Activated naive CD8-positive, alpha-beta T cell treated with anti-CD3 and anti-CD28 coated beads for 36 hours (primary cell): ENCODE measurements at places on chromosomes 4 and X. TPM values are rescaled to one million over a fixed set of nuclear protein-coding genes. Genes with fewer than 3 reads are reported as not detected.

DNA sequence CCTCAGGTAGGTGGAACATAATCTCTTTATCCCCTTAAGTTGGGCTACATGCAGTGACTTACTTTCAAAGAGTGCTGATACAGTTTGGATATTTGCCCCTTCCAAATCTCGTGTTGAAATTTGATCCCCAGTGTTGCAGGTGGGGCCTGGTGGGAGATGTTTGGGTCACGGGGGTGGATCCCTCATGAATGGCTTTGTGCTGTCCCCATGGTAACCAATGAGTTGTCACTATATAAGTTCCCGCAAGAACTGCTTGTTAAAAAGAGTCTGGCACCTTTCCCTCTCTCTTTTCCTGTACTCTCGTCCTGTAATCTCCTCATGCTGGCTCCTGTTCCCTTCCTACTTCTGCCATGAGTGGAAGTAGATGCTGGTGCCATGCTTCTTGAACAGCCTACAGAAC, 71.3 kb downstream of the GLRA3 start:
- no peaks in the 10 kb centered on the region for H3K4me1 ChIP-seq
- no peak for DNase-seq
- H3K27me3 ChIP-seq: peaks cover 3% of the 10 kb centered on the region
- H3K4me3 ChIP-seq: no peak overlapping the region
- no peak overlapping the region for H3K27ac ChIP-seq

DNA sequence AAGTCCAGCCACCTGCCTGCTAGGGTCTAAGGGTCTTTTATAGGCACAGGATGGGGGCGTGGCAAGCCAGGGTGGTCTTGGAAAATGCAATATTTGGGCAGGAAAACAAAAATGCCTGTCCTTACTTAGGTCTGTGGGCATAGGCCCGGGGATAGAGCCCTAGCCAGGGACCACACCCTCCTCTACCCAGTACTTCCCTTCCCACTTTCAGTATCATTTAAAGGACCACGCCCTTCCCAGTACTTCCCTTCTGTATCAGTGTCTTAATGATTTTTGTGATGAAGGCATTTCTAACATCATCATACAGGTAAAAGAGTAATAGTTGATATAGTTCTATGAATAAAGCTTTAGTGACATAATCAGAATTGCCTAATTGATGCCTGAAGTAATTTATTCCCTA, 11.4 kb downstream of the BANK1 start:
- peaks cover 9% of the 10 kb centered on the region for H3K27me3 ChIP-seq
- H3K27ac ChIP-seq: no peak overlapping the region
- H3K4me3 ChIP-seq: no peak overlapping the region
- DNase-seq: no peak

DNA sequence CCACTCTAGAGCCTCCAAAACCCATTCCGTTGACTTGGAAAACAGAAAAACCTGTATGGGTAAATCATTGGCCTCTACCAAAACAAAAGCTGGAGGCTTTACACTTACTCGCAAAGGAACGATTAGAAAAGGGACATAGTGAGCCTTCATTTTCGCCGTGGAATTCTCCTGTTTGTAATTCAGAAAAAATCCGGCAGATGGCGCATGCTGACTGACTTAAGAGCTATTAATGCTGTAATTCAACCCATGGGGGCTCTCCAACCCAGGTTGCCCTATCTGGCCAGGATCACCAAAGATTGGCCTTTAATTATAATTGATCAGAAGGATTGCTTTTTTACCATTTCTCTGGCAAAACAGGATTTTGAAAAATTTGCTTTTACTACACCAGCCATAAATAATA, 60.8 kb downstream of the ZNF732 start:
- no peak overlapping the region for H3K27ac ChIP-seq
- H3K4me3 ChIP-seq: no peak overlapping the region
- peaks cover 9% of the 10 kb centered on the region for H3K36me3 ChIP-seq
- peaks cover 4% of the 10 kb centered on the region for H3K27me3 ChIP-seq
- peaks cover 10% of the 10 kb centered on the region for H3K4me1 ChIP-seq
- peak; percentile 36 for DNase-seq

The PRMT9 gene
- total RNA-seq: 6.8 TPM

DNA sequence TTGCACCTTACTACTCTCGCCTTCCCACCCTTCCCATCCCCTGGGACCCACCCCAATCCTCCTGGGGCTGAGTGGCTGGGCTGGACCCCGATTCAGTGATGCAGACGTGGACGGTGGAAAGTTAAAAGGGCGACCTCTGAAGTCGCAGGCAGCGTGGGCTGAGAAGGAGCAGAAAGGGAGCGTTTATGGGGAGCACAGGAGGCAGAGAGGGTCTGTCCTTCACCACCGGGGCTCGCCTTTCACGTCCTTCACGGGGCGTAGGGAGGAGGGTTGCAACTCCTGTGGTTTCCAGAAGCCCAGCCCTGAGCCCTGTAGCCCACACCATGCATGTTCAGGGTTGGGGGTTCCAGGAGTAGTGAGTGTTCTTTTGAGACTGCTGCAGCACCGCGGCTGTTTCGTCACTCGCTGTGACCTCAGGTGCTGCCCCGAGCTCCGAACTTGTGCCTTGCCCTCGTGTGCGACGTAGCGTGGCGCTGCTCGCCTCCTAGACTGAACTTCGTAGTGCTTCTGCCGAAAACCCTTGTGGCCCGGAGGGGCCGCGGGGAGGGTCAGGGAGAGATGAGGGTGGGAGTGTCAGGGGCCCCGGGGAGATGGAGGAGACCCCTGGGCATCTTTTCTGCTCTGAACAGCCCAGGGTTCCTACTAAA, 1.6 kb downstream of the NHS start:
- peak overlapping the region; percentile 73 for H3K4me3 ChIP-seq
- DNase-seq: peak; percentile 27
- peaks cover 5% of the 10 kb centered on the region for H3K36me3 ChIP-seq
- H3K4me1 ChIP-seq: peaks cover 9% of the 10 kb centered on the region

The COX18 gene
- 22.7 TPM for total RNA-seq

The FHIP1A gene
- total RNA-seq: 0.42 TPM
